ENCODE measurements at places on chromosomes 1 and 21. TPM values are rescaled to one million over a fixed set of nuclear protein-coding genes. Genes with fewer than 3 reads are reported as not detected.

The MX2 gene
- 0.19 TPM for total RNA-seq

The NASP gene
- 114 TPM for total RNA-seq

The CYB5RL gene
- 5.8 TPM for total RNA-seq

The RAP1GAP gene
- total RNA-seq: 0.05 TPM

DNA sequence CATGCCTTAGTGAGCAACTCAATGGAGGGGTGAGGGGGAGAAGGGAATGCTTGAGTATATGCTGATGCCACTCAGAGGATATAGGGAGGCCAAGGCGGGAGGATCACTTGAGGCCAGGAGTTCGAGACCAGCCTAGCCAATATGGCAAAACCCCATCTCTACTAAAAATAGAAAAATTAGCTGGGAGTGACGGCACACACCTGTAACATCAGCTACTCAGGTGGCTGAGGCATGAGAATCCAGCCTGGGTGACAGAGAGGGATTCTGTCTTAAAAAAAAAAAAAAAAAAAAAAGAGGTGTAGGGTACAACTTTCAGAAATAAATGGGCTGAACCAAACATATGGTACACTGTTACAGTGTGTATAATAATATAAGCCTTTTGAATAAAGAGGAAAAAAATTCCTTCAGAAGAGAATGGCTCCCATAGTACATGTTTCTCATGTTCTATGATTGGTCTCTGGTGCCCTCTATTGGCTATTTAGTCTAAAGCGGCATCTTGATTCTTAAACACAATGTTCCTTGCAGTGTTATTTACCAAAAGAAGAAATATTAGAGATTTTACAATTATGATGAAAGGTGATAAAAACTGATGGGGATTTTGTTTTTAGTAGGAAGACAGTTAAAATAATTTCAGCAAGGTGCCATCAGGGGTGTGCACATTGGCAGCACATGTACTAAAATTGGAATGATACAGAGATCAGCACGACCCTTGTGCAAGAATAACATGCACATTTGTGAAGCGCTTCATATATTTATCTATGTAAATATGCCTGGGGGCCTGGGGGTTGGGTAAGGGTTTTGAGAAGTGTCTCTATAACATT is 109.8 kb downstream of the PATJ start:
- DNase-seq: peak; percentile 86

- DNase-seq: no peak
These were observed 48.0 kb downstream of the PRKAB2 start for GRCh38 chr1:147124266-147124665.

GRCh38 chr1:14190508-14190907 is 408.0 kb upstream of the KAZN start:
- DNase-seq: no peak

GRCh38 chr1:57041901-57042300 is 76.1 kb upstream of the C8B start:
- no peak for DNase-seq

- DNase-seq: no peak
These were observed 576.2 kb downstream of the NEGR1 start for GRCh38 chr1:71706029-71706671.

- no peak for DNase-seq
These were observed 2.4 kb upstream of the FCGR2A start for GRCh38 chr1:161502641-161503393.

Data from dermis blood vessel endothelial cell (primary cell).